Adrenal gland (tissue), 19 donors: ENCODE measurements at places on chromosomes 5 and 9. TPM values are rescaled to one million over a fixed set of nuclear protein-coding genes. Genes with fewer than 3 reads are reported as not detected.
A peak's percentile ranks its signal among the peaks of the same experiment; 100 is the strongest.

- peak; percentile 57 for DNase-seq
- no peaks in the 10 kb centered on the region for H3K36me3 ChIP-seq
- H3K27me3 ChIP-seq: no peaks in the 10 kb centered on the region
- H3K27ac ChIP-seq: no peak overlapping the region
- H3K4me1 ChIP-seq: no peaks in the 10 kb centered on the region
- H3K4me3 ChIP-seq: no peak overlapping the region
Measured at GRCh38 chr9:116087246-116087645, 66.3 kb upstream of the PAPPA start.

DNA sequence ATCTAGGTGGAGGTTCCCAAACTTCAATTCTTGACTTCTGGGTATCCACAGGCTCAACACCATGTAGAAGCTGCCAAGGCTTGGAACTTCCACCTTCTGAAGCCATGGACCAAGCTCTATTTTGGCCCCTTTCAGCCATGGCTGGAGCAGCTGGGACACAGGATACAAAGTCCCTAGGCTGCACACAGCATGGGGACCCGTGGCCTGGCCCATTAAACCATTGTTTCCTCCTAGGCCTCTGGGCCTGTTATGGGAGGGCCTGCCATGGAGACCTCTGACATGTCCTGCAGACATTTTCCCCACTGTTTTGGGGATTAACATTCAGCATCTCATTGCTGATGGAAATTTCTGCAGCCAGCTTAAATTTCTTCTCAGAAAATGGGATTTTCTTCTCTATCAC is 1908.0 kb downstream of the EFNA5 start:
- H3K27ac ChIP-seq: no peak overlapping the region
- H3K27me3 ChIP-seq: no peaks in the 10 kb centered on the region
- no peak overlapping the region for H3K4me3 ChIP-seq
- H3K36me3 ChIP-seq: no peaks in the 10 kb centered on the region

DNA sequence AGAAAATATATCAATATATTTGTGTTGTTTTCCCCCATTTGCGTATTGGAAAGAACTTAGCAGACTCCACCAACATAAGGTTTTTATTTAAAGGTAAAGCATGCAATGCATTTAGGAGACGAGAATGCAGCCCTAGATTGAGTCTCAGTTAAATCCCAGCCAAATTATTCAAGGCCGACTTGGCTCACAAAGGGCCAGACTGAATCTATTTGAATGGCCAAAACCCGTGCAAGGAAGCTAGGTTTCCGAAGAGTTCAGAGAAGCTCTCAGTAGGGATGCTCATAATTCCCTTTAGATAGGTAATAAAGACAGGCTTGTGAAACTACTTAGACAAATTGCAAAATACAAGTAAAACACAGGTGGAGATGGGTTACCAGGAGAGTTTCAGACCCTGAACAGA is 520.3 kb downstream of the CDH9 start:
- no peak for DNase-seq
- no peak overlapping the region for H3K27ac ChIP-seq
- H3K27me3 ChIP-seq: no peaks in the 10 kb centered on the region
- H3K4me3 ChIP-seq: no peak overlapping the region
- no peaks in the 10 kb centered on the region for H3K36me3 ChIP-seq

Gene FGF10
- polyA plus RNA-seq: 1.1 TPM

Gene S1PR3
- 17.4 TPM for polyA plus RNA-seq

Gene ANKRD18B
- polyA plus RNA-seq: not detected
